Astrocyte (in vitro differentiated cells and primary cell): ENCODE measurements at places on chromosomes 5 and 9. TPM values are rescaled to one million over a fixed set of nuclear protein-coding genes. Genes with fewer than 3 reads are reported as not detected.
A peak's percentile ranks its signal among the peaks of the same experiment; 100 is the strongest.

Gene GLRA1
- total RNA-seq, result not detected in 2 replicates

Gene SH3PXD2B
- total RNA-seq, result 66.0 and 70.4 TPM in 2 replicates

Gene SLC35D2
- 36.6 and 37.3 TPM in 2 replicates for total RNA-seq

Gene ESM1
- 0.54 TPM in 1 of 2 replicates, not detected in the other for total RNA-seq

Gene GABRA1
- 0.32 and 0.41 TPM in 2 replicates for total RNA-seq

Gene NANS
- 44.4 and 44.5 TPM in 2 replicates for total RNA-seq

DNA sequence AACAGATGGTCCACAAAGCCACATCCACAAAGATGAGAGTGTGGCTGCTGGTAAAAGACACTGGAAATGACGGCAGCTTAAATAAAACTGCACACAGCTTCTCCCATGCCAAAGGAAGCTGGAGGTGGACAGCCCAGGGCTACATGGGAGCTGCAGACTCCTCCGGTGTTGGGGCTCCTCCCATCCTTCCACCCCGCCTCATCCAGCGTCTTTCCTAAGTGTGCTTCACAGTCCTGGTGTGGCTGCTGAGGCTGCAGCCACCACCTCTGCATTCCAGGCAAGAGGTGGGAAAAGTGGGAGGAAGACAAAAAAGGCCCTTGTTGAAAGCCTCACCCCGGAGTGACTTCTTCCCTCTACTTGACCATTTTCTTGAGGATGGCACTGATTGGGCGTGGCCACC is 37.0 kb upstream of the IRX4 start:
- no peaks in the 10 kb centered on the region for H3K27me3 ChIP-seq
- no peak overlapping the region for H3K4me3 ChIP-seq
- H3K27ac ChIP-seq, result no peak overlapping the region
- H3K36me3 ChIP-seq, result no peaks in the 10 kb centered on the region
- no peak for DNase-seq

- DNase-seq, result peak; percentile 72
- no peak overlapping the region for H3K27ac ChIP-seq
- H3K36me3 ChIP-seq, result no peaks in the 10 kb centered on the region
- H3K27me3 ChIP-seq, result no peaks in the 10 kb centered on the region
- no peak overlapping the region for H3K4me3 ChIP-seq
These were observed 96.9 kb downstream of the MED27 start for GRCh38 chr9:131982671-131983239.

- no peaks in the 10 kb centered on the region for H3K4me1 ChIP-seq
- no peak overlapping the region for H3K4me3 ChIP-seq
- no peak overlapping the region for H3K27ac ChIP-seq
- H3K36me3 ChIP-seq, result no peaks in the 10 kb centered on the region
- no peak for DNase-seq
- peaks cover 2% of the 10 kb centered on the region for H3K27me3 ChIP-seq
These were observed 8.3 kb downstream of the C9orf152 start for GRCh38 chr9:110199643-110200042.

DNA sequence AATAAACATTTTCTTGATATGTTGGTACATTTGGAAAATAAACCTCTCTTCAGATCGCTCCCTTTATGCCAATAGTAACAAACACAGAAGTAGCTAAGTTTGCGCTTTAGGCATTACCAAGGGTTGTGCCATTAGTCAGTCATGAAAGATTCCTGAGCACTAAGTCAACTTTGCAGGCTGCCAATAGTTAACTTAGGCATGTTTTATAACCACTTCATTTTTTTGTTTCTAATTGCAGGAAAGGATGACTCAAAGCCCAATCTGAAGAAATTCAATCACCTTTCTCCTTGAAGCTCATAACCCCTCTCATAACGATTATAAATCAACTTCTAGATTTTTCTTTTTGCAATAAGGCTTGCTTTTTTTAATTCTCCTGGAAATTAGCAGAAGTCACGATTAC is 517.0 kb downstream of the AGTPBP1 start:
- H3K4me1 ChIP-seq, result peaks cover 22% of the 10 kb centered on the region
- peaks cover 2% of the 10 kb centered on the region for H3K27me3 ChIP-seq
- DNase-seq, result peak; percentile 96
- peak overlapping the region; percentile 62 for H3K27ac ChIP-seq
- no peak overlapping the region for H3K4me3 ChIP-seq

- H3K27me3 ChIP-seq, result no peaks in the 10 kb centered on the region
- H3K4me3 ChIP-seq, result no peak overlapping the region
- H3K36me3 ChIP-seq, result no peaks in the 10 kb centered on the region
- no peak overlapping the region for H3K27ac ChIP-seq
- no peak for DNase-seq
- no peaks in the 10 kb centered on the region for H3K4me1 ChIP-seq
These were observed 180.6 kb downstream of the COMMD10 start for GRCh38 chr5:116265471-116265870.

DNA sequence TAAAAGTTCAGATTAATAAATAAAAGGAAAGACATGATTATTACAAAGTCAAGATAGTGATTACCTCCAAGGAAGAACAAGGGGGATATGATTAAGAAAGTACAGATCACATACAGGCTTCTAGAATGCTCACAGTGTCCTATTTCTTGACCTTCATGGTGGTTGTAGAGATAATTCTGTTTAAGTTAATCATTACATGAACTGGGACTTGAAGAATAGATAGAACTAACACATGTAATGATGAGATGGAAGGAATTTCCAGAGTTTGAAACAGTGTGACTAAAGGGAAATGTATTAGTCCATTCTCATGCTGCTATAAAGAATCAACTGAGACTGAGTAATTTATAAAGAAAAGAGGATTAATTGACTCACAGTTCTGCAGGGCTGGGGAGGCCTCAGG is 72.7 kb downstream of the LURAP1L start:
- no peak overlapping the region for H3K27ac ChIP-seq
- no peaks in the 10 kb centered on the region for H3K36me3 ChIP-seq
- H3K4me3 ChIP-seq, result no peak overlapping the region
- H3K4me1 ChIP-seq, result no peaks in the 10 kb centered on the region

DNA sequence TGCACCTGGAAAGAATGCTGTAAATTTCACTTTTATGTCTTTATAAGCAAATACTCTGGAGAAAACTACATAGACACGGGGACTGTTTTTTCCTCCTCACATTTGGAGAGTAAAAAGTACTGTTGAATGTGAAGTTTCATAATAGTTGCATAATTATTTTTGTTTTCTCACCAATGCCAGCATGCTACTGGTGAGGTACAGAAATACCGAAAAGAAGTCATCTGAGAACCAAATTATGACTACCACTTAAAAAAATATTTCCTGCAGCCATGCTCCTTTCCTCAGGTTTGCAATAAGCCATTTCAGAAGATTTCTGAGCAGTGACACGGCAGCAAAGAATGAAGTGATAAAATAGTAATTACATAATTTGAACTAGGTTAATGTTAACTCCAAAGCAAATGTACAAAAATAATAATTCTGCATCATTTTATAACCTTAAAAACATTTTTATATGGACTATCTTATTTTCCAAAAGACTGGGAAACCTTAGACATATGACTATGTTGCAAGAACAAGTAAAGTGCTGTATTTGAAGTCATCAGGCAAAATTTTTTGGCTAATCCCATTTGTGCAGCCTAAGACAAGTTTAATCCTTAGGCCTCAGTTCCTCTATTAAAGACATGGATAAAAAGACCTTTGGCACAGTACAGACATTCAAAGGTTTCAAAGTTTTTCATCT is 144.7 kb downstream of the PCSK1 start:
- H3K4me3 ChIP-seq, result no peak overlapping the region
- H3K4me1 ChIP-seq, result no peaks in the 10 kb centered on the region
- H3K36me3 ChIP-seq, result no peaks in the 10 kb centered on the region
- no peak for DNase-seq
- no peaks in the 10 kb centered on the region for H3K27me3 ChIP-seq

GRCh38 chr5:95583992-95584391 is 29.1 kb downstream of the ARSK start:
- H3K36me3 ChIP-seq, result no peaks in the 10 kb centered on the region
- H3K27ac ChIP-seq, result no peak overlapping the region
- no peak overlapping the region for H3K4me3 ChIP-seq
- no peak for DNase-seq
- H3K27me3 ChIP-seq, result no peaks in the 10 kb centered on the region
- H3K4me1 ChIP-seq, result no peaks in the 10 kb centered on the region

DNA sequence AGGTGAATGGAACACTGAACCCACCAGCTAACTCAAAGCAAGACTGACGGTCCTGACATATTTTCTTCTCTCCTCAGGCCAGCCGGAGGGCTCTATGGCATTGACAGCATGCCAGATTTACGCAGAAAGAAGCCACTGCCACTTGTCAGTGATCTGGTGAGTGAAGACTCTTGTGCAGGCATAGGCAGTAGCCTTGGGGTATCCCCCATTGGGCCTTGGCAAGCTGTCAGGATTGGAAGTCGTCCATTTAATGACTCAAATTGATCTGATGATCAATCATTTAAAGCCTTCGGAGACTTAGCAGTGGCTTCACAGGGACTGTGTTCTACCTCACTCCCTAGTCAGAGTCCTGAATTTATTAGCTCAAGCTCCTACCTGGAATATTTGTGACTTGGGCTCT is 119.7 kb upstream of the RUSC2 start:
- no peak overlapping the region for H3K27ac ChIP-seq
- H3K4me3 ChIP-seq, result no peak overlapping the region
- H3K4me1 ChIP-seq, result peaks cover 17% of the 10 kb centered on the region
- H3K36me3 ChIP-seq, result peaks cover 2% of the 10 kb centered on the region

GRCh38 chr9:114856215-114856941 is 50.5 kb upstream of the TNFSF15 start:
- peak overlapping the region; percentile 51 for H3K27ac ChIP-seq
- H3K27me3 ChIP-seq, result no peaks in the 10 kb centered on the region
- peak; percentile 91 for DNase-seq
- H3K4me3 ChIP-seq, result no peak overlapping the region
- no peaks in the 10 kb centered on the region for H3K36me3 ChIP-seq
- no peaks in the 10 kb centered on the region for H3K4me1 ChIP-seq

DNA sequence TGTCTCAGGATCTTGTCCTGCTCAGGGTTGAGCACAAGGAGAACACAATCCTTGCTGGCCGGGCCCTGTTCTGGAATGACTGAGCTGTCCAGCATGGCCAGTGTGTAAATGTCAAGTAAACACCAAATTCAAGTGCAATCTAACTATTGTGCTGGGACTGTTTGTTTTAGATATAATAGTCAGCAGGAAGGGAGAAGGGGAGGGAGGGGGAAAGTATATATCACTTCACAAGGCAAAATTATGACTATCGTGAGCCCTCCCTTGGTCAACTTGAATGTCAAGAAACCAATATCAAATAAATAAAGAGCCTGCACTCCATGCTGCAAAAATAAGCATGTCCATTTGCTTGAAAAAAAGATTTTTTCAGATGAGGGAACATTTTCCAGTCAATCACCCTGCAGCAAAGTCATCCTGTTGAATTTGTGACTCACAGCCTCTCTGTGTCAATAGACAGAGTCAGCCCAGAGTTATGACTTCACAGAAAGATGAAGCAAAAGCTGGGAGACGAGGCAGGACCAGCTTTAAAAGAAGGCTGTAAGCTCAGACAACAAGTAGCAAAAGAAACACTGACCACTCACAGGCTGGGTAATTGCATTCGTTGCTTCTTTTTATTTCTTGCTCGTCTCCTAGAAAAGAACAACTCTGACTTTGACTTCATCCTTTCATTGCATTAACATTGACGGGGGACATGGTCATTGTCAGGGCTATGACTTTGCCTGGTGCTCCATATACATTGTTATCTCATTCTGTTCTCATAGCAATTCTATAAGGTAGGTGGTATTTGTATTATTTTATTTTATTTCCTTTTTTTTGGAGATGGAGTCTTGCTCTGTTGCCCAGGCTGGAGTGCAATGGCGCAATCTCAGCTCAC is 15.3 kb upstream of the KLF4 start:
- no peaks in the 10 kb centered on the region for H3K27me3 ChIP-seq
- H3K27ac ChIP-seq, result peak overlapping the region; percentile 49
- H3K36me3 ChIP-seq, result no peaks in the 10 kb centered on the region
- DNase-seq, result peak; percentile 78
- H3K4me3 ChIP-seq, result no peak overlapping the region

GRCh38 chr9:124928116-124928515 is 12.8 kb downstream of the GOLGA1 start:
- DNase-seq, result no peak
- H3K4me1 ChIP-seq, result no peaks in the 10 kb centered on the region
- H3K36me3 ChIP-seq, result peaks cover 32% of the 10 kb centered on the region
- H3K4me3 ChIP-seq, result no peak overlapping the region

GRCh38 chr5:178839319-178839704 is 20.4 kb upstream of the ZNF354B start:
- no peaks in the 10 kb centered on the region for H3K36me3 ChIP-seq
- no peak overlapping the region for H3K27ac ChIP-seq
- no peak overlapping the region for H3K4me3 ChIP-seq
- H3K27me3 ChIP-seq, result no peaks in the 10 kb centered on the region
- DNase-seq, result no peak

DNA sequence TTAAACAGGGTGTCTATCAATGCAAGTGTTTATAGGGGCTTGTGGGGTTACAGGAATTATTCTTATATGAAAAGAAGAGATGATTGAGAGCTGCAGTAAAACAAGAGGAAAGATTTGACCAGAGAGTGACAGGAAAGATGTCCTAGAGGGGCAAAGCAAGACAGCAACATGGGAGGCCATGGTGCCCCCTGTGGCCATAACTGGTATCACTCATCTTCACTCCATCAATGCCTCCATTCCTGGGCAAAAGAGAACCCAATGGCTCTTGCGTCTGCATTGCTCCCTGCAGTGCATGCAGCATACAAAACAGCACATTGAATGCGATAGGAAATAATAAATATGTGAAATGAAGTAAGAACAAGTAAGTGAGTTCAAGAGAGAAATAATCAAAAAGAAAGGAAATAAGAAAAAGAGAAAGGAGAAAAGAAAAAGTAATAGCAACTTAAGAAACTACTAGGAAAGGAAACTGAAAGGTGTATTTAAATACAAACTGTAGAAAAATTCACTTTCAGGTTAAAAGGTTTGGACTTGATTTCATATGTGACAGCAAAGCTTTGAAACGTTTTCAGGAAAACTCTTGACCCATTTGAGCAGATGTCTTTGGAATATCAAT is 206.6 kb downstream of the SEMA5A start:
- no peaks in the 10 kb centered on the region for H3K36me3 ChIP-seq
- no peaks in the 10 kb centered on the region for H3K27me3 ChIP-seq
- no peak overlapping the region for H3K4me3 ChIP-seq
- DNase-seq, result no peak

DNA sequence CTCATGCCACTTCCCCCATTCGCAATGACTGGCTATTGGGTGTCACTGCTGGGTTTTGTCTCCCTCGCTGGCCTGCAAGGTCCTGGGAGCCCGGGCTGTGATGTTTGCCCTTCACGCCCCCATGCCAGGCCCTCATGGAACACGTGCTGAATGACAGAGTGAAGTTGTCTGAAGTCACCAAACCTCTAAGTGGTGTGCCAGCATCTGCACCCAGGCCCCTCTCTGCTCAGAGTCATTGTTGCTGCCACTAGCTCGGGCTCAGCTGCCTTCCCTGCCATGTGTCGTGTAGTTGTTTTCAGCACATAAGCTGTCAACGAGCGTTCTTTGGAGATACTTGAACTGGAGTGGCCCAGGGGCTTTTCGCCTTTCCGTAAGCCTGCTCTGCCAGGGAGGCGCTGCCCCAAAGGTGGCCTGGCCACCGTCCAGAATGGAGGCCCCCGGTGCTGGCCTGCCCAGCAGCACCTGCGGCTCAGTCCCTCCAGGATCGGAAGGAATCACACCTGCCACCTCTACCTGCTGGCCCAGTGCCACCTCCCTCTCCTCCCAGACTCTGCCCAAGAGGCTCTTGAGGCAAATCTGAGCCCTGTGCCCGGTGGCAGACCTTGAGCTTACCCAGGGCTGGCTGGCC is 250.1 kb downstream of the PBX3 start:
- H3K27me3 ChIP-seq, result peaks cover 2% of the 10 kb centered on the region
- H3K36me3 ChIP-seq, result no peaks in the 10 kb centered on the region
- no peaks in the 10 kb centered on the region for H3K4me1 ChIP-seq
- no peak overlapping the region for H3K4me3 ChIP-seq
- no peak for DNase-seq

GRCh38 chr5:119795768-119796167 is 166.4 kb downstream of the FAM170A start:
- H3K27me3 ChIP-seq, result no peaks in the 10 kb centered on the region
- H3K4me1 ChIP-seq, result no peaks in the 10 kb centered on the region
- DNase-seq, result peak; percentile 0
- H3K27ac ChIP-seq, result no peak overlapping the region
- no peak overlapping the region for H3K4me3 ChIP-seq
